ENCODE measurements at places on chromosomes 5 and 9.

DNA sequence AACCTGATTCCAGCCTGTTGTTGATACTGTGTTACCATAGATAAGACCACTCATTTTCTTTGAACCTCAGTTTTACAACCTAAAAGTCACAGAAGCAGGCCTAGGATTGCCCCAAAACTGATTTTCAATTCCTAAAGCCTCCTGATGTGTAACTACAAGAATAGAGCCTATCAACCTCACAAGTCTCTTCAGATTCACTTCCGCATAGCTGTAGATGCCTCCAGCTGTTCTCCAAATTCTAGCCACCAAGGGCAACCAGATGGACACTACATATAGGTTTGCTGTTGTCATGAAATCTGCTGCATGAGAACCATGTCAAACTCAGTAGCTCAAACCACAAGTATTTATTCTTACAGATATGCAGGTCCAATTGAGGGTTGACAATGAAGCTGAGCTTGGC lies 143.5 kb downstream of the SPATA31D1 start:
- no peak for ATAC-seq

GRCh38 chr5:181261320-181262049 lies 542 bp upstream of the TRIM52 start:
- peak; percentile 67 for ATAC-seq

DNA sequence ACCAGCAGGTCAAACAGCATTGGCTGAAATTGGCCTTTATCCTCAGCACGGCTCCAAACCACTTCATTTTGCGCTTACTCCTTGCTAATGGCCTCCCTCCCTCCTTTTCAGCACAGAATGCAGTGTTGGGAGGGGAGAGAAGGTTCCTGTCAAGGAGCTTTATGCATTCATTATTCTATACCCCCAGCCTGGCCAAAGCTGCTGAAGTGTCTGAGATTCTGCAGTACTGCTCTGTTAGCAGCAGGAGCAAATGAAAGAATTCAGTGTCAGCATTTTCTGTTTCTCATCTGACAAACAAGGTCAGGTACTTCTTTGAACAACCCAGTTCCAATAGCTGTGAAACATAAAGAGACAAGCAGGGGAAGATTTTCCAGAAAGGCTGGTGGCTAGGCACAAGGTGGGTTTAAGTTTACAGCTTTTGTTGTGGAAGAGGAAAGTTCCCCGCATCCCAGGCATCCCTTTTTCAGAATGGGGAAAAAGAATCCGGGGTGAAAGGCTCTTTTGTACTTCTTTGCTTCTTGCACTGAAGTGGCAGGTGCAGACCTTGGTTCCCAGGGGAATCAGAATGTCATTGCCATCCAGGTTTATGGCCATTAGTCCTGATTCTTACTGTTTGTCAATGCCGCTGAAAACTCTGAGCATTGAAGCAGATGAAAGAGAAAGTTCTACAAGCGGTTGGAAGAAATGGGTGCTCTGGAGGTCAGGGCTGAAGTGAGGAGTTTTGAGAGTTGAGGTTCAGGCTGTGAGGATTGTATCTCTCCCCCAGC lies 109.3 kb upstream of the APC start:
- ATAC-seq = no peak

GRCh38 chr5:131609774-131610173 lies 25.3 kb downstream of the RAPGEF6 start:
- no peak for ATAC-seq

- no peak for ATAC-seq
These were observed 14.7 kb downstream of the PIK3R1 start for GRCh38 chr5:68230285-68230684.

Measured in activated T-helper 17 cell treated with anti-CD3 and anti-CD28 coated beads, Interleukin-2, amount 50 U/mL, for 72 hours (primary cell).